ENCODE measurements at places on chromosomes 3 and 15.

DNA sequence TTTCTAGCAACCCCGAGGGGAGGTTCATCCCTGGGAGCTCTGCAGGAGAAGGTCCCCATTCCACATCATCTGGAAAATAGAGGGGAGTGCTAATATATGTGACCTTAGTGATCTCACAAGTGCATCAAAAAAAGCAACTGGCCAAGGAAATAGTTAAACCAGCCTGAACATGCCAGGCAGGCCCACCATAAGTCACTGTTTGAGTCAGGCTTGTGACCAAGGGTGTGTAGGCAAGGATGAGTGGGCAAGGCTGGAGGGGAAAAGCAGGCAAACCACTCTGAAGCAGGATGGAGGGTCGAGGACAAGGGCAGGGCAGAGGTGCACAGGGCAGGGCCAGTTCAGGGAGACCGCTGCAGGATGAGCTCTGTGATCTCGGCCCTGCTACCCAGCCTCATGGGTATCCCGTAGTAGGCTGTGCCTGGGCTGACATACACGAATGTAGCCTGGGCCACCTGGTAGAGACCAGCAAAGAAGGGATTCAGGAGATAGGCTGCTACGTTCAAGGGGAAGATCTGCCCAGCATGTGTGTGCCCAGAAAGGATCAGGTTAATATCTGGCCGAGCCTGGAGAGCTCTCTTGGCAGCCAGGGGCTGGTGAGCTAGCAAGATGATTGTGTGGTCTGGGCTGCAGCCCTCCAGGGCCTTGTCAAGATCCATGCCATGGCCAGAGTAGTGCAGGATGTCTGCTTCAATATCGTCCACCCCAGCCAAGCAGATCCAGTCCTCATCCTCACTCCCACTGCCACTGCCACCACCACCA is 4.3 kb downstream of the GLB1 start:
- no peak overlapping the region for H3K27ac ChIP-seq
- H3K4me3 ChIP-seq, result no peak overlapping the region
- DNase-seq, result no peak
- H3K27me3 ChIP-seq, result no peaks in the 10 kb centered on the region
- H3K36me3 ChIP-seq, result peaks cover 57% of the 10 kb centered on the region
- peaks cover 72% of the 10 kb centered on the region for H3K4me1 ChIP-seq

DNA sequence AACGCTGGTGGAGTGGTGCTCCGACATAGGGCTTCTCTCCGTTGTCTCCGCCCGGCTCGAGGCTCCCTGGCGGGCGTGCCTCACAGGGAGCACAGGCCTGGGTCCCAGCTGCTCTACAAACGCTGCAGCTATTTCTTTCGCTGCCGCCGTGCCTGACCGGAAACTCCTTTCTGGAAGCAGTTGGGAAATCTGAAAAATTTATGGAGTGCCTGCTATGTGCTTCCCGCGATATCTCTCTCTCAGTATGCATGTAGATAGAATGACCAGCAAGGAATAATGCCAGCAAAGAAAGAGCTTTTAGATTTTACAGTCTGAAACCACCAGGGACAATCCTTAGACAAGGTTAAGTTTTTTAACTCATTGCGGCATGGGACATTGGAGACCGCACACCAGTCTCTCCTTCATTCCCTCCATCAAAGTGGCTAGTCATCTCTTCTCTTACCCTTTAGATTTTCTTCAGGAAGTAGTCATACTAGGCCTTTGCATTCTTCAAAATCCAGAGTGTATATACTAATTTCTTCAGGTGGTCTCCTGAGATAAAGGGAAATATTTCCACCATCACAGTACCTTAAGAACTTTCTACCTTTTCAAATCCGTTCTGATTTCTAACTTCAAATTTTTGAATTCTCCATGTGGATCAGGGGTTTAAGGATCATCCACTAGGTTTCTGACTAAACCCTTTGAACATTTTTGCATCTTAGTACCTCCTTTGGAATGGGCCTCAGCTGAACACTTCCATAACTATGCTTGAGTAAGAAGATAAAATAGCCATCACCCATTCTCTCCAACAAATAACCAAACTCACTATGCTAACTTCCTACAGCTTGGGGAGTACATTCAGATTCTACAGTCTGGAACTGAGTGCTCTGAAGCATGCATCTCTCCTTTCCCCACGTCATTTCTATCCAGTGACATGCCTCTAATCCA is 1.1 kb upstream of the NPHP3 start:
- H3K4me3 ChIP-seq, result peak overlapping the region; percentile 88
- no peak for DNase-seq
- H3K27me3 ChIP-seq, result peaks cover 8% of the 10 kb centered on the region
- H3K4me1 ChIP-seq, result peaks cover 30% of the 10 kb centered on the region

GRCh38 chr3:99118381-99118780 is 216.9 kb upstream of the DCBLD2 start:
- no peak for DNase-seq
- H3K36me3 ChIP-seq, result no peaks in the 10 kb centered on the region

DNA sequence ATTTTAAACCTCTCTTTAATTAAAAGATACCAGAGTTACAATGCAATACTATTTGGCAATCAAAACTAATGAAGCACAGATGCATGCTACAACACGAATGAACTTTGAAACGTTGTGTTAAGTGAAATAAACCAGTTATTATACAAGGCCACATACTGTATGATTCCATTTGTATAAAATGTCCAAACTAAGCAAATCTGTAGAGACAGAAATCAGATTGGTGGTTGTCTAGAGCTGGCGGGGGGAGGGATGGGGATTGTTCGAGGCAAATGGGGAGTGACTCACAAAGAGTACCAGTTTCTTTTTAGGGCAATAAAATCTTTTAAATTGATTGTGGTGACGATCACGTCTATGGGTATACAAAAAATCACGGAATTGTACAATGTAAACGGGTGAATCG is 677.0 kb downstream of the NTRK3 start:
- H3K4me1 ChIP-seq, result no peaks in the 10 kb centered on the region
- H3K27me3 ChIP-seq, result no peaks in the 10 kb centered on the region
- no peak for DNase-seq
- no peaks in the 10 kb centered on the region for H3K36me3 ChIP-seq

DNA sequence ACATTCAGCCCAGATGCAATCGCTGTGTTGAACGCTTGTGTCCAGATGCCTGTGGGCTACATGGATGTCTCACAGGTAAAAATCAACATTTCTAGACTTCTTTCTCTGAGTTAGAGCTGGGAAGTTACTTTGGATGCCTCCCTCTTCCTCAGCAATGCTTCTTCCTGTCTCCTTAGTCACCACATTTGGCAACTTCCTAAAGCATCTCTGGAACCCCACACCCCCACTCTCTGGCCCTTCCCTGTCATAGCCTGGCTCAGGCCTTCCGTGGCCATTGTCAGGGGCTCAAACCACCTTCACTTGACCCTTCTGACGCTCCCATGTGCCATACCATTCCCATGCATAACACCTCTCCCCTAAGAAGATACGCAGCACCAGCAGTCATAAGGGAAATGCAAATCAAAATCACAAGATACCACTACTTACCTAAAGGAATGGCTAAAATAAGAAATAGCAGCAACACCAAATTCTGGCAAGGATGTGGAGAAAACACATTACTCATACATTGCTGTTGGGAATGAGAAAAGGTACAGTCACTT is 21.6 kb upstream of the RGMA start:
- no peak overlapping the region for H3K27ac ChIP-seq
- no peaks in the 10 kb centered on the region for H3K4me1 ChIP-seq
- H3K4me3 ChIP-seq, result no peak overlapping the region
- DNase-seq, result no peak
- H3K27me3 ChIP-seq, result peaks cover 41% of the 10 kb centered on the region

GRCh38 chr3:149016669-149017541 is 25.6 kb downstream of the GYG1 start:
- peak; percentile 45 for DNase-seq
- no peaks in the 10 kb centered on the region for H3K27me3 ChIP-seq
- H3K4me1 ChIP-seq, result peaks cover 13% of the 10 kb centered on the region
- no peak overlapping the region for H3K27ac ChIP-seq

DNA sequence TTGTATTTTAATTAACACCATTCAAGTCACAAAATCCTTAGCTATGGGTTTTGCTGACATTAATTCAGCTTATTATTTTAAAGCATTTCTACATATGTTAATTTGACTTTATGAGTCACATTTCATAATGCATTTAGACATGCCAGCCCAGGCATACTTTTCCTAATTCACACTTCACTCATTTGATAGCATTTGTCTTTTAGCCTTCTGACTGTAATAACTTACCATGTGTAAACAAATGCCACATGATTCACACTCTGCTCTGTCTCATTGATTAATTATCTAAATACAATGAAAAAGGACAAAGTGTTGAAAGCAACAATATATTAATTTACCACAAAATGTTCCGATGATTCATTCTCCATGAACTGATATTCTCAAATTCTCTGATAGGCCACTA is 927.8 kb upstream of the EPHA6 start:
- DNase-seq, result no peak
- no peaks in the 10 kb centered on the region for H3K4me1 ChIP-seq
- H3K27ac ChIP-seq, result no peak overlapping the region
- H3K27me3 ChIP-seq, result no peaks in the 10 kb centered on the region
- H3K36me3 ChIP-seq, result no peaks in the 10 kb centered on the region

DNA sequence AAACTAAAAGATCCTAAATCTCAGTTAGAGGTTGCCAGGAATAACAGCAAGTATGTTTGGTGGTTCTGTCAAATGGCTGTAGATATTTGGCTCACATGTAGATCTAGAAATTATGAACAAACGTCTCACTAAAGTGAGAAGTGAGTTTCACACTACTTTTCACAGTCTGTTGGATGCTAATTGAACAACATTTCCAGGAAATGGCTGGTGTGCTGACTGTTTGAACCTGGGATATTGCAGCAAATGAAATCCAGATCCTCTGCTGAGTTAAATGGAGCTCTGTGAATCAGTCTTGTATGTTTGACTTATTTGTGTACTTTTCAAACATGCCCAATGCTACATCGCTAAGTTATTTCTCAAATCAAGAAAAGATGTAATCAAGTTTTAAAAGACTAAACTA is 21.3 kb upstream of the RSL24D1 start:
- H3K27me3 ChIP-seq, result no peaks in the 10 kb centered on the region
- peak overlapping the region; percentile 46 for H3K27ac ChIP-seq
- peaks cover 43% of the 10 kb centered on the region for H3K4me1 ChIP-seq
- no peak overlapping the region for H3K4me3 ChIP-seq
